ENCODE measurements at places on chromosomes 5 and 9.

DNA sequence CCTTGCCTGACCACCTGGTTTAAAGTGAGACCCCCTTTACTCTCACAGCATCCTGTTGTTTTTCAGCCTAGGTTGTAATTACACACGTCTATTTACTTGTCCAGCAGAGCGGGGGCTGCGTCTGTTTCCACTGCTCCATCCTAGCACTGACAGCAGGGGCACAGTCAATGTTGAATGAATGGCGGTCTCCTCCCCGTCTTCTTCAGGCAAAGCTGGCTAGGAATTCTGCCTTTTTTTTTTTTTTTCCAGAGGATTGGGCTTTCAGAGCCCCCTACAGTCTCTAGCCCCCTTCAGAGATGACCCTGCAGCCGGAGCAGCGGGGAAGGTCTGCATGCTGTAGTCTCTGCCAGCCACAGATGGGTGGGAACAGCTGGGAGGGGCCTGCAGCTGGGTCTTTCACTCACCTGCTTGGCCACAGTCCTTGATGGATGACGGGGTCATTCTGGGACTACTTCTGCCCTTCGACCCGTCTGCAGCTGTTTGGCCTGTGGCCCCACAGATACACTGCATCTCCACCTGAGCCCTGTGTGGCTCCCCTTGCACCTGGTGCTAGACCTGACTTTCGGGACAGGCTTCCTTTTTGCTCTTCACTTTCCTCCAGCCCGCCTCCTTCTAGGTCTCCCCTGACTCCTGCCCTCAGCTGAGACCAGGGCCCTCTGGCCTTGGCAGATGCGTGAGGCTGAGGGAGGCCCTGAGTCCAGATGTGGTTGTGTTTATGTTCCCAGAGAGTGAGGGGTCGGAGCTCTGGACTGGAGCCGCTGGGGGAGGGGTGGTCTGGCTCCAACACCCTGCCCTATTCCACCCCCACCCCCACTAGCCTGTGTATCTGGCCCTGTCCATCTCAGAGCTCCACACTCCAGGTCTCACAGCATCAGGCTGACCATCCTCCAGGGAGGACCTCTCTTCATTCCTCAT lies 8.0 kb downstream of the PITX1 start:
- DNase-seq, result no peak

DNA sequence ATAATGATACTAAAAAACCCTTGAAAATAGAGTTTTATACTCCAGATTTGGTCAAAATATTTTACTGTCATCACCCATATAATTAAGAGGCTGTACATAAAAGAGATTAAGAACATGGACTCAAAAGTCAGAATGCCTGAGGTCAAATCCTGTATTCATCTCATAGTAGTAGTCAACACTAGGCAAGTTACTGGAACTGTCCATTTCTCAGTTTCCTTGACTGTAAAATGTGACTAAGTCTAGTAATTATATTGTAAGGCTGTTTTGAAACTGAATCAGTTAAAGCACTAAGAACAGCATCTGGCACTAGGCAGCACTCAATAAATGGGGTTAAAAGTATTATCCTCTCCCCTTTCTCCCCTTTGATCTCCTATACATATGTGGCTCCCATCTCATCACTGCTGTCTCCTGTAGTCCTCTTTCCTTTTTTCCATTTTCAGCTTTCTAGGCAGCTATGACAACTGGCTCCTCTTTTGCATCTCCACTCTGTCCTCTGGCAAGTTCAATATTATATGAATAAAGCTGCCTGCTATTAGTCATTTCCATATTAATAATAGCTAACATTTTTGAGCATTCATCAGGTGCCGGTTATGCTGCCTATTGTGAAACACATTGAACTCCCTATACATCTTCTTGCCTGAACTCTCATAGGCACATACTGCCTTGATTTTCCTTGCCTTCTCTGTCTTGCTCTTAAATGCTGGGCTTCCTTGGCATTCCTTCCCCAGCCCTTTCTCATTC lies 185.8 kb upstream of the NREP start:
- DNase-seq, result no peak

DNA sequence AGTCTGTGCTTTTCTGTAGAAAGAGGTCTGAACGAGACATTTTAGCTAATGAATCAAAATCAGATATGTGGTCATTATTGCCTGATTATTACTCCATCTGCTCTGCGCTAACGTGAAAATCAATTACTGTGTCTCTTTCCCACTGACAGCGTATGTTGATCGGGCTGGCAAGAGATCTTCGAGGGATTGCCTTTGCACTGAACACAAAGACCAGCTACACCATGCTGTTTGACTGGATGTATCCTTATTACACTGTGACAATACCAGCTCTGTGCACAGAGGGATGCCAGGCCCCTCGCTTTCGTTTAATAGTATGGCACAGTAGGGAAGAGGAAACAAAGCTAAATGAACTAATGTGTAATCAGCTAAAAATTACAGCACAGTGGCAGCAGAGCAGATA lies 103.7 kb upstream of the TLX3 start:
- no peak for DNase-seq

- DNase-seq, result no peak
Measured at GRCh38 chr5:10584714-10585517, 21.0 kb downstream of the ANKRD33B start.

GRCh38 chr5:94745786-94746730 lies 127.6 kb downstream of the SLF1 start:
- DNase-seq, result no peak

DNA sequence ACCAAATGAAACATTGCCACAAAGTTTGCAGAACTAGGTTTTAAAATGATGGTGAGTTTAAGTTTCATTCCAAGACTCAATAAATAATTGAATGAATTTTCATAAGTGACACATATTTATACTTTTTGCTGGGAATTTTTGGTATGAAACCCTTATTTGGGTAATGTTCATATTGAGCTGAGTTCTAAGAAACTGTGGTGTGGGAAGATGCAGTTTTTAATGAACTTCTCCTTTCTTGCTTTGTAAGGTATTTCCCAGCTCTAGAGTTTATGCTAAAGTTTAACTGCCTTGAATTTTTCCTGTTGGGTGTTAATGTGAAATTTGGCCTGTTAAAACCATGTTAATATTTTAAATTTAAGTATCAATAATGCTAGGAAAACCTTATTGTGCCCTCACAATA lies 15.1 kb downstream of the RABGAP1 start:
- no peak for DNase-seq

DNA sequence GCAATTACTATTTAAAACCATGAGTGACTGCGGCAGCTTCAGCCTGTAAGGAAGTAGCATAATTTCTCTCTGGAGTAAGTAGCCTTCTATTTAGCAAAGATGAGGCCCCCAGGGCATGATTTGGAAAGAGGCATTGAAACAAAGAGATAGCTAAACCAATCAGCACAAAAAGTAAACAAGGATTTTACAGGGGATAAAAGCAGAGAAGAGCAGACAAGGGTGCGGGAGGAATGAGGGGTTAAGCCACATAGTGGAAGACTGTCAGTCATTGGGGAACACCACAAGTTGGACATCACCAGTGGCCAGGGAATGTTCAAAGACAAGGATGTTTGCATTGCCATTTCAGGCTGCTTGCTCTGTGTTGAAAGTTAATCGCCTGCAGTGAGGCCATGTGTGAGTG lies 24.0 kb upstream of the C5orf63 start:
- DNase-seq, result no peak

DNA sequence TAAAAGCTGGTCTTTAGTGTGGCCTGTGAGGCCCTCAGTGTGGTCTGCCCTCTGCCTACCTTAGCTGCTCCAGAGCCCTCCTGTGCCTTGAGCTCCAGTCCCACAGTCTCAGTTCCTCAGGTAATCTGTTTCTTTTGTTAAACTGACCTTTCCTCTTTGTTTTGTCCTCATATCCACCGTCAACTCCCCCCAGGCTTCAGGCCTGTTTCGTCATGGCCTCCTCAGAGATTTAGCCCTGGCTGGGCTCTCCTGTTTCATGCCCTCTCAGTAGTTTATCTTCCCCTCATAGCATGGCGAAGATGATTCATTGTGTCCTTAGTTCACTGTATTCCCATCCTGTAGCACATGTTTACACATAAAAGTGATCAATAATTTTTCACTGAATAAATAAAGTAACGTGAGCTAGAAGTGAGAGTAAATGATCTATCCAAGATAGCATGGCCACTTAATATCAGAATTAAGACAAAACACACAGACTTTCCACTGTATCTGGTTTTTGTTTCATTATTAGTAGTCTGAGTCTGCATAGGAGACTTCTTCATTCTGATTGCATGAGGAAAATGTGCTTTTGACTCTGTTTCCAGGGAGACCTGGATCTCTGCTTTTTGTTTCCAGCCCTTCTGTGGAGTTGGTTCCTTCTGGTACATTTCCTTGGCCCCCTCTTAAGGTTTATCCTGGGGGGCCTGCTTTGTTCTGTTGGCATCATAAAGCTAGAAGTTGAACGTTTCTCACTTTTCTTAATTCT lies 70.5 kb downstream of the SNX24 start:
- no peak for DNase-seq

DNA sequence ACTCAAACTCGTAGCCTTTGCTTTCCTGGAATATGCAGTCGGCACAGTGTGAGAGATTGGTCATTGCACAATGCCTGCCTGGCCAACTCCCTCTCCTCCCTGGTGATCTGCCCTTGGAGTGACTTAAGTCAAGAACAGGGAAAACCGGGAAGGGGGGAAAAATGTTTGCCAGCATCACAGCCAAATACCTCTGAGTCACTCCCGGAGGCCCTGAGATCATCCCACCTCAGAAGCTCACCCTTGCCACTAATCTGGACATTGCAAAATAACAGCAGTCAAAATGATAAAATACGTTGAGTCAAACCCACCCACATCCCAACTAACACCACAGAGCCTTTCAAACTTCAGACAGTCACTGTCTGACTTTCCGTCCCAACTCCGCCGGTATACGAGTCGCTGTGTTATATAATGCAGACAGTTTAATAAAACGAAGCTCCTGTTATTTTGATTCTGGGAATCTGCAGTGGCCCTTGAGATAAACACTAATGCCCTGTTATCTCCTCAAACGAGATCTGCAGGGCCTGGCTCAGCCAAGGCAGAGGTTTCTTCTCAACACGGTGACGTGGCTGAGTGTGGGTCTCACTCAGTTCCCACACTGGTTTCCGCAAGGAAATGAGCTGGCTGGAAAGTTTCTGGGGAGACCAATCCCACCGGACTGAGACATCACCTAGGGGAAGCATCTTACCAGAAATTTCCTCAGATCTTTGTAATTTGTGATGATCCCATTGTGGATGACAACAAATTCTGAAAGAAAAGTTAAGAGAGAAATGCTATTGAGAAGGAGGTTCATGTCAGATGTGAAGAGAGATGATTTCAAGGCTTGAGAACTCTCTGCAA lies 22.1 kb downstream of the GFPT2 start:
- no peak for DNase-seq

DNA sequence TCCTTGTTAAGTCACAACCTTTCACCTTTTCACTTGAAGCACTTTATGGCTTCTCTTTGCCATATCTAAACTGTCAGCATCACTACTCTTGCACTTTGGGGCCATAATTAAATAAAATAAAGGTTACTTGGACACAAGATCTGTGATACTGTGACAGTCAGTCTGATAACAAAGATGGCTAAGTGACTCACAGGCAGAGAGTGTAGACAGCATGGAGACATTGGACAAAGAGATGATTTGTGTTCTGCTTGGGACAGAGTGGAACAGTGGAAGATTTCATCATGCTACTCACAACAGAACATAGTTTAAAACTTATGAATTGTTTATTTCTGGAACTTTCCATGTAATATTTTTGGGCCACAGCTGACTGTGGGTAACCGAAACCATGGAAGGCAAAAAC lies 81.7 kb upstream of the SMC5 start:
- DNase-seq, result no peak

- no peak for DNase-seq
Measured at GRCh38 chr5:140240987-140241706, 61.8 kb downstream of the PFDN1 start.

GRCh38 chr5:79992891-79993657 lies 2.0 kb upstream of the MTX3 start:
- DNase-seq, result no peak

GRCh38 chr5:83752700-83753099 lies 32.0 kb upstream of the HAPLN1 start:
- DNase-seq, result no peak

- no peak for DNase-seq
Measured at GRCh38 chr9:35908504-35909125, 675 bp upstream of the SPAAR start.

- DNase-seq, result no peak
Measured at GRCh38 chr9:113929634-113930389, 53.7 kb downstream of the ZNF618 start.

GRCh38 chr5:76145945-76146344 lies 62.8 kb downstream of the SV2C start:
- DNase-seq, result no peak

- DNase-seq, result no peak
Measured at GRCh38 chr9:131387394-131387793, 6.5 kb upstream of the PRRC2B start.

DNA sequence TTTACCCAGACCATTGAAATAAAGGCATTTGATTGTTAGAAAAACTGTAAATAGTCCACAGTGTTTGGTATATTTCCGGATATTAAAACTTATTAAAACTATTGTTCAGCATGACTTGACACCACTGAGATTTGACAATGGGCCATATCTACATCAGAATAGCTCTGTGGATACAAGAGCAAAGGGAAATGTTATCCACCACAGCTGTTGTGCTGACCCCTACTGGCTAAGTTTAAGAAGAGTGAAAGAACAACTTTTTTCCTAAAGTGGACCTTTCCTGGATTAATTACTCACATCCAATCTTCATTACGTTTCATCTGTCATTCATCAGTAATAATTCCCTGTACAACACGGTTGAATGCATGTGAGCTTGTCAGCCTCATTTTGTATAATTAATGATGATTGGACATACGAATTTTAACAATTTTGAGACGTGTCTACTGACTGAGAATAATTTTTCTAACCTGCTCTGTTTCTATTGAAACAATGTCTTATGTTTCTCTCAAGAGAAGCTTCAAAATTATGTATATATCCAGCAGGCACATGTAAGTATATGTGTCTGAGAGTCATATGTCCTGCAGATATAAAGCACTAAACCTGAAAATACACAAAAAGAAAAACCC lies 1952.6 kb downstream of the MAT2B start:
- no peak for DNase-seq

- DNase-seq, result no peak
Measured at GRCh38 chr5:127425037-127425436, 92.4 kb upstream of the PRRC1 start.

DNA sequence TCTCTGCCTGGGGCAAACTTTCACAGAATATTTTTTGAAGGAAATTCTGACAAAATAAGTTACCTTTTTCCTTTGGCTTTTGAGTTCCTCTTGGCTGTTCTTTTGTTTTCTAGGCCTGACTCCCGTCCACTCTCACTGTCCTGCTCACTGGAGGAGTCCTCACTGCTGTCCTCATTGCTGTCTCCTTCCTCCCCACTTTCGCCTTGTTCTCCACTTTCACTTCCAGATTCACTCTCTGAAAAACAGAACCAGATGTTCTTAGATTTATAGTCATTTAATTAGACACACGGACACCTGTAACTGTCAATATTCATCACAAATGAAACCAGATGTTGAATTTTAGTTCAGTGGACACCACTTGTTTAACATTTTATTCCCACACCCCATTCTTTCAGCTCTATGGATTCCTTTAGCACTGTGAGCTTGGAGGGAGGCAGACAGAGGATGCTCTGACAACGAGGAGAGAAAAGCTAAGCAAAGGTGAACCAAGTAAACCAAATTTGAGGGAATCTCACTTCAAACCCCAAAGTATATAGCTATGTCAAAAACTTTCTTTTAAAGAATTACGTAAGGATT lies 180.7 kb downstream of the AP3B1 start:
- DNase-seq, result no peak
